ENCODE measurements at places on chromosomes 13 and 19.

GRCh38 chr13:36456577-36456976, 24.3 kb downstream of the CCNA1 start:
- DNase-seq, result no peak

DNA sequence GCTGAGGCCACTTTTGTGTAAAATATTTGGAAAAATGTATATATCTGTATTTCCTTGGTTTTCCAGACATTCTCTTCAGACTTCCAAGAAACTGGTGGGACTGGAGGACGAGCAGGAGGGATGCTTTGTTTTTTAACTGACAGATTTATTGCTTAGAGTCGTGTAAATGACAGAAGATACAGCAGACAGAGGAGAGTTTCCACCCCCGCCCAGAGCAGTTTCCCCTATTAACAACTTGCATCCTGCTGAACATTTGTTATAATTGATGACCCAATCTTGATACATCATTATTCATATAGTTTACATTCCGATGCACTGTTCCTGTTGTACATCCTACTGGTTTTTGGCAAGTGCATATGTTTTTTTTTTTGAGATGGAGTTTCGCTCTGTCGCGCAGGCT, 7.1 kb upstream of the DOCK6 start:
- no peak for DNase-seq

DNA sequence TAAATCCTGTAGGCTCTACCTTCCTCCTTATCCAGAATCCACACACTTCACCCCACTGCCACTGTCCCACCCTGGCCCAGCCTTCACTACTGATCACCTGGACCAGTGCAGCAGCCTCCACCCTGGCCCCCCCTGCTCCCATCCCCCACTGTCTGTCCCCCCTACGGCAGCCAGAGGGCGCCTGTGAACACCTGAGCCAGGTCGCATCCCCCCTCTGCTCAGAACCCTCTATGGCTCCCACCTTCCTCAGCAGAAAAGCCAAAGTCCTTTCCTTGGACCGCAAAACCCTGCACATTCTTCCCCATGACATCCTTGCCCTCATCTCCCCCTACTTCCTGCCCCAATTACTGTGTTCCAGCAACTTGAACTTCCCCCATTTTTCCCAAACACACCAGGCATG, 20.6 kb downstream of the ELAVL3 start:
- DNase-seq, result no peak

DNA sequence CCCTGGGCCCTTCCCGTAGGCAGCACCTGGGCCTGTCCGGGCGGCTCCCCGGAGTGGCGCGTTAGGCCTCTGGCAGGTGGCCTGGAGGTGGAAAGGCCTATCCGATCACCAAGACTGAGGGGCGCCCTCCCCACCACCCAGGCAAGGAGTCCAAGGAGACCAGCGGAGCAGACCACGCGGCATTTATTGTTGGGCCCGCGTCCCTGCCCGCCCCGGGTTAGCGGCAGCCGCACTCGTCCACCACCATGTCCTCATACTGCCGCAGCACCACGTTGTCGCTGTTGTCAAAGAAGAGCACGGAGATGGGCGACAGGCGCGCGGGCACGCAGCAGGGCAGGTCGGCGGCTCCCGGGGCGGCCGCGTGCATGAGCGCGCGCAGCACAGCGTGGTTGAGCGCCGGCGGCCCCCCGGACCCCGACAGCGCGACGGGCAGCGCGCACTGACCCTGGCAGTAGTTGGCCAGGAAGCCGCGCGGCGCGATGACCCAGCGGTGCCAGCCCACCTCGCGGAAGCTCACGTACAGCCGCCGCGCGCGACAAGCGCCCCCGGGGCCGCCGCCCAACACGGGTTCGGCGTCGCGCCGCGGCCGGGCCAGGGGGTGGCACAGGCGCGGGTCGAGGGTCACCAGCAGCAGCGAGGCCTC, 27.5 kb downstream of the CERS1 start:
- DNase-seq, result no peak

GRCh38 chr13:76683854-76684253, 202.4 kb downstream of the KCTD12 start:
- no peak for DNase-seq

GRCh38 chr13:84658491-84659358, 776.5 kb upstream of the SLITRK1 start:
- no peak for DNase-seq

GRCh38 chr13:59408738-59409137, 755.0 kb downstream of the DIAPH3 start:
- DNase-seq, result peak; percentile 13

DNA sequence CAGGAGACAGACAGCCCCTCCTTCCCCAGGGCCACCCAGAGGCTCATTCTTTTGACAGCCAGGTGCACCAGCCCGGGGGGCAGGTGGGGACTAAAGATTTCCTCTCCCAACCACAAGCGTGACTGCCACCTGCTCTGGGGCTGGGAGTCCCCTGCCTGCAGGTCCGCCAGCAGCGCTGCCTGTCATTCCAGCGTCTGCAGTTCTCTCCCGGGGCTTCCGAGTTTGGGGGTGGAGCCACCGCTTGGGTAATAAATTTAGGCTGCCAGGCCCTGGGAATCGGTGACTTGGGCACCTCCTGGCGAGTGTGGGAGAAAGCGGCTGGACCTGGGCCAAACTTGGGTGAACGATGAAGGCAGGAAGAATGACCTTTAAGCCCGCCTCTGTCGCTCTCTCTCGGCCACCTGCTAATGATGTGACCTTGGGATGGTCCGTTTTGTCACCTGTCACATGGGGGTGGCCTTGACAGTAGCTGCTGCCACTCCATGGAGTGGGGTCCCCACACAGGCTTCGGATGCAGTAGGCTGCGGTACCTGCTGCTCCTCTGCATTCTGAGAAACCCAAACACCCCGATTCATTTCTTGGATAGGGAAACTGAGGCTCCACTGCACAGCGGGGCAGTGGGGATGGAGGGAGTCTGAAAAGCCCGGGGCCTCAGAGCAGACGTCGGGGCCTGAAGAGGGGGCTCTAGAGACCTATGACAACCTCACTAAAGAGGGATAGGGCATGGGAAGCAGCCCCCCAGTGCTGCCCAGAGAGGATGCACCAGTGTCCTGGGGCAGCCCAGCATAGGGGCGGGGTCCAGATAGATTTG, 12.8 kb downstream of the FUT6 start:
- DNase-seq, result peak; percentile 77

- DNase-seq, result no peak
These were observed 15.4 kb downstream of the NLRP12 start for GRCh38 chr19:53808710-53809125.

- DNase-seq, result no peak
These were observed at the start of gene RASAL3 for GRCh38 chr19:15464394-15465385. Gene RASAL3 (minus strand): TSS chr19:15464544. CDS start chr19:15464358, 186 bp downstream.

DNA sequence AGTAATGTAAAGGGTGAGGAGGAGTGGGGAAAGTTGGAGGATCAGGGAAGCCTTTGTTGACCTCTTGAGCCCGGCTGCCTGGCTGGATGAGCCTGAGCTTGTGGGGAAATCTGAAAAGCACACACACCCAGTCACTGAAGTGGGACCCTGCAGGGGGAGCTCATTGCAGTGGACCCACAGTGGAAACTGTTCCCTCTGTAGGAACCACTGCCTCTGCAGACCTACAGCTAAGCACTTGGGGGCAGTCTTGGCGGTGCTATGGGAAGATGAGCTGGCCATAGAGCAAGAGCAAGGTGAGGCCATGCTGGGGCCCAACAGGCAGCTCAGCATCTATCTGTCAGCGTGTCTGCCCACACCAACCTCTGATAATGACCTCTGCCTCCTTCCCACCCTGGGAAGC, 294.8 kb downstream of the TSHZ3 start:
- DNase-seq, result no peak

DNA sequence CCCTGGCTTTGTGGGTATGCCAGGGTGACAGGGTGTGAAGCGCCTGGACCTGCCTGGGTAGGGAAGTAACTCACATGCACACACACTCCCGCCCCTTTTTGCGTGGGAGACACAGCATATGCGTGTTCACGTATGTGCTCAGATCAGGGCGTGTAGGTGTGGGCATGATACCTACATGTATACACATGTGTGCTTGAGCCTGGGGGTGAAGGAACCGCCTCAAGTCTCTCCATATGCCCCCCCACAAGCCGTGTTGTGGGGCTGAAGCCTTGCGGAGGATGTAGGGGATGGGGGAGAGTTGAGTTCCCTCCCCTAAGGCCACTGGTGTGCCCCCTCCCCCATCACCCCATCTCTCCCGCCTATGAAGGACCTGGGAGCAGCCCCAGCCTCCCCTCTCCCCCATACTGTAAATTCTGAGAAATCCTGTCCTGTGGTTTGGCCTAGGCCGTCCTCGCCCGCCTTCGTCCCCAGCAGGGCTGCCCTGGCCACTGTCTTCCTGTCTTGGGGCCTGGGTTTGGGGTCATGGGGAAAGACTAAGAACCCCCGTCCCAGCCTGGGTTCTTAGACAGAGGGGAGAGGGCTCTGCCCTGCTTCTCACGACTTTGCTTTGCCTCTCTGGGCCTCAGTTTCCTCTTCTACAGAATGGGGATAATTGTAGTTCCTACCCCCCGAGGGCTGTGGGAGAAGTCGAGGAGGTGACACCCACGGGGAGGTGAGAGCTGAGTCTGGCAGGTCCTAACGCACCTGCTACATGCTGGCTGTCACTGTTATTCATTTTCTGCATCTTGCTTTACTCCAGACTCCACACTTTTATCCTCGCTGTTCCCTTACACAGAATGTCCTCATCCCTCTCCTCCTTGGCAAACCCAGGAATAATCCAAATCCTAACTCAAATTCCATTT, 14.3 kb downstream of the ACTL9 start:
- no peak for DNase-seq

DNA sequence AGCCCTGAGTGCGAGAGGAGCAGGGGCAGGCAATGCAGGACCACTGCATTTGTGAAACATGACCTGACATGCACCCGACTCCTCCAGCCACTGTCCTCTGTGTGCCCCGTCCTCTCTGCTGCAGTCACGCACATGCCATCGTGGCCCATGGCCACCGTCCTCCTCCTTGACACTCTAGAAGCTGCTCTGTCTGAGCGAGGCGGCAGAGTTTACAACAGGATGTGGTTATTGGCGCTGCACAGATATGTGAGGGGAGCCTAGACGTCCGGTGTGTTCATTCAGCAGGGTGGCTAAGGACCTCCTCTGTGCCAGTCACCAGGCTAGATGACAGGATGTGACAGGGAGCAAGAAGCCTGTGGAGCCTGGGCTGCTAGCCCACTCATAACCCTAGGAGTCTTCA, 277.8 kb downstream of the FOXO1 start:
- no peak for DNase-seq

DNA sequence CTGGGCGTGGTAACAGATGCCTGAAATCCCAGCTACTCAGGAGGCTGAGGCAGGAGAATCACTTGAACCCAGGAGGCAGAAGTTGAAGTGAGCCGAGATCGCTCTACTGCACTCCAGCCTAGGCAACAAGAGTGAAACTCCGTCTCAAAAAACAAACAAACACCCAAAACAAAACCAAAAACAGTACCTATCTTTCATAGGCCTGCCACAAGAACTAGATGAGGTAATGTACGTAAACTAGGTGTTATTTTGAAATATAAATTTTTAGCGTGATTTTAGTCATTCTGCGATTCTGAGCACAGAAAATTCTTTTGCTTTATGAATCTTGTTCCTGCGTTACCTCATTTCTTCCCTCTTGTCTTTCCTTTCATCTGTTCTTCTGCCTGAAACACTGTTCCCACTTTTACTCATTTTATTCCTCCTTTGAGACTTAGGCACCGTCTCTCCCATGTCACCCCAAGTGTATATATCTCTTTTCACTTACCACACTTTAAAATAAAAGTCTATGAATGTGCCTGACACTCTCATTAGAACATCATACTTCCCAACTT, 238.2 kb upstream of the HTR2A start:
- DNase-seq, result no peak

DNA sequence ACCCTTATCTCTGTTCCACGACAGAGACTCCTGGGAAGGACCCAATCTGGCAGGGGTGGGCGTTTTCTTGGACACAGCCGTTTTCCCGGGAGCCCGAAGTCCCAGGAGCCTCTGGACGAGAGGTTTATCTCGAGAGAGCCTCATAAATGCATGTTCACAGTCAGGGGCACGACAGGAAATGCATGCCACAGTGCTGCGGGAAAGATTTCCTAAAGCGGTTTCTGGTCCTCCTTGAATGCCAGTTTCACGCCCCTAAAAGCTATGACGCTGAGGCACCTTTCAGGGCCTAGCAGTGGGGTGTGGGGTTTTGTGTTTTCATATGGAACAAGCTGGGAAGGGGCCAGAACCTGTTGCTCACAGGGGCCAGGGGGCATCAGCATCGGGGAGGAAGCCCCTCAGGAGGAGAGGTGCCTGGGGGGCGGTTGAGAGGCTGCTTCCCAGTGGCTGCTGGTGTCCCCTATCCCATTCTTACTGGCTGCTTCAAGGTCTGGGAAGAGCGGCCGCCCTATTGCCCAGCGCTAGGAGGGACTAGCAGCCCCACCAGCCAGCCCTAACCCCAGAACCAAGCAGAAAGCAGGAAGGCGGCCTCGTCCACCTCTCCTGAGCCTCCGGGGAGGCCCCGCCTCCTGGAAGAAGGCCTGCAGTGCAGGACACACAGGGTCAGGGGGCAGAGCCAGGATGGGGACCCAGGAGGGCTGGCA, 157.0 kb downstream of the KDM4B start:
- no peak for DNase-seq

GRCh38 chr13:72074663-72075062, 207.7 kb upstream of the DACH1 start:
- DNase-seq, result no peak

DNA sequence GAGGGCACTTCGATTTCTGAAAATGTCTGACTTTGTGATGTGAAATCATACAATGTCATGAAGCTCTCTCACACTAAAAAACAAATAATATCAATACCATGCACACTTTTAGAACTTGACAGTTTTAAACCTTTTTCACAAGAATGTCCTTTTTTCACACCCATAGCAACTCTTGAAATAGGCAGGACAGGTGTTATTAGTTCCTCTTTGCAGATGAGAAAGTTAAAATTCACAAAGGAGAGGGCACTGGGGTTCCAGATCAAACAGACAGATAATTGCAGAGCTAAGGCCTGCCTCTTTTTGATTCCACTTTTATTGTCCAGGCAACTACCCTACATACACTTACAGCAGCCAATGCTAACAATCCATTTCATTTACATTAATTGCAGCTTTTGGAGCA, 142.8 kb downstream of the KLF12 start:
- no peak for DNase-seq

DNA sequence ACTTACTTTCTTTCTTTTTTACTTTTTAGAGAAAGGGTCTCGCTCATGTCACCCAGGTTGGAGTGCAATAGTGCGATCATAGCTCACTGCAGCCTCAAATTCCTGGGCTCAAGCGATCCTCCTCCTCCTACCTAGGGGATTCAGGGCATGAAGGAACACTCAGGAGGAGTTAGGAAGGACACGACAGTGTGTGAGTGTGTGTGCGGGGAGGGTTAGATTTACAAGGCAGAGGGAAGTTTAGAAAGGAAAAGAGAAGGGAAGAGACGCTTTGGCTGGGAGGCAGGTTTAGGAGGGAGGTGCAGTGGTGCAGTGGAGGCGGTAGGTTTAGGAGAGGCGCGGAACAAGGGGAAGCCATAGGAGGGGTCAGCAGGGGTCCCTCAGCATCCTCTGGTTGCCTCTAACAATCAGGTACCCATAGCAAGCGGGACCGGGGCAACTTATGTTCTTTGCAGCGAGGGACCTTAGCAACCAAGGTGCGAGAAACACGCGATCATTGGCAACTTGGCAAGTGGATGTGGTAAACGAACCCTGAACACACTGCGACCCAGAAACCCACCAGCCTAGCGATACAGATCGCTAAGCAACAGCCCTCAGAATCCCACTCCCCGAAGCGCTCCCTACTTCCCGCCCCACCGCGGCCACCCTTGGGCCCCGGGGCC, 501 bp downstream of the SIRT2 start:
- DNase-seq, result no peak

- DNase-seq, result no peak
These were observed 232.7 kb downstream of the TUBA3C start for GRCh38 chr13:18948664-18949488.

- DNase-seq, result no peak
These were observed 29.2 kb downstream of the ZNF844 start for GRCh38 chr19:12093777-12094176.
